ENCODE measurements at places on chromosomes 2 and 18.
A peak's percentile ranks its signal among the peaks of the same experiment; 100 is the strongest.

- DNase-seq, result peak; percentile 22
These were observed 44.8 kb downstream of the REL start for GRCh38 chr2:60925994-60926740.

GRCh38 chr18:73980289-73980979, 167.2 kb downstream of the FBXO15 start:
- DNase-seq, result peak; percentile 20

DNA sequence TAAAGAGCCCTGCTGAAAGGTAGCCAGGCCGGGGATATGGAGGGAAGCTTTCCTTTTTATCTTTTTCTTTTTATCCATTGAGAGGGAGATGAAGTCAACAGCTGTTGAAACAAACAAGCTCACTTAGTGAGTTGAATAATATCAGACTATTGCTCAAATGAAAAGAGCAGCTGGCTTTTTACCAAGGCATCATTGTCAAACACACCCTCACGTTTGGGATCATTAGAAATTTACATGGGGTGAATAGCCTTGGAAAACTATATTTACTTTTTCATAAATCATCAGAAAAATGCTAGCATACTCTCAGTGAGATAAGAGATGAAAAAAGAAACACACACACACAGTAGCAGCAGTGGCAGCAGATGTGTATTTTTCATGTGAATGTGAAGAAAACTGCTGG, 71.5 kb upstream of the HNMT start:
- DNase-seq, result no peak

DNA sequence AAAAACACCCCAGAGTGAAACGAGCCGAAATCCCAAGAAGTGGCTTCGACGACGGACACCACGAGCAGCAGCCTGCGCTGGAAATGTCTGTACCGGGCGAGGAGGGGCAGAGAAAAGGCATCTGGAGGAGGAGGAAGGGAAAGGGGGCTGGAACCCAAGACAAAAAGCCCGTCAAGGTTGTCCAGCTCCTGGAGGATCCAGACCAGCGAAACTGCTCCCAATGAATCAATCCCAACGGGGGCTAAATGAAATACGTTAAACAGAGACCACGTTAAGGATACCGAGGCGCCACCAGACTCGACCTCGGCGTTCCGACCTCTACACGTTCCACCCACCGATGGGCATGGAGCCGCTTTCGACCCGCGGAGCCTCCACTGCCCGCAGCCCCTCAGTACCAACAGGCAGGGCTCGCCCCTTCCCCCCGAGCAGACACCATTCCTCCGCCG, 400 bp downstream of the CCDC88A start:
- DNase-seq, result peak; percentile 45

DNA sequence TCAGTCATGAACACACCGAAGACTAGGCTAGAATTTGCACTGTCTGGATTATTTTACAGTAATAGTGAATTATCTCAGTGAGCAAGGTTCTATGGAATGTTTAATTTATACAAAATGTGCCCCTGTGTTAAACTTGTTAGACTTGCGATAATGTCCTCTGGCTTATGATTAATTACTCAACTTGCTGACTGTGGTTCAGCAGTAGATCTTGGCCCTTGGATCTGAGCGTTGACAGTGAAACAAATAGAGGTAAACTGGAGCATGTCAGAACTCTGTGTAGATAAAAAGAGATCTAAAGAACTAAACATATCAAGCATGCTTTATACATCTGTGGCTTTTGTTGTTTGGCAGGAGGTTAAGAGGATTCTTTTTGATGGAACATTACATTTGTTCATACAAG, 407.6 kb downstream of the DSEL start:
- DNase-seq, result no peak

DNA sequence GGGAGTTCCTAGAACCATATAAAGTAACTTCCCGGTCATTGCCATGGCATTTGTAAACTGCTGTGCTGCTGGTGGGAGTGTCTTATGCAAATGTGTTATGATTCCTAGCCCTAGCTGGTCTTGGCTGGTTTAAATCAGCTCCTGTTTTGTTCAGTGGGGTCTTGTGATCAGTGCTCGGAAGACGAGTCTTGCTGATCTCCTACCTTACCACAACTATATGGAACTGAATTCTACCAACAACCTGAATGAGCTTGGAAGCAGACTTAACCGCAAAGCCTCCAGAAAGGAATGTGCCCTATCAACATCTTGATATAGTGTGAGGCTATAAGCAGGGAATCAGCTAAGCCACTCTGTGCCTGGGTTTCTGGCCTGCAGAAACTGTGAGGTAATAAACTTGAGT, 33.5 kb downstream of the POLE4 start:
- DNase-seq, result peak; percentile 51

DNA sequence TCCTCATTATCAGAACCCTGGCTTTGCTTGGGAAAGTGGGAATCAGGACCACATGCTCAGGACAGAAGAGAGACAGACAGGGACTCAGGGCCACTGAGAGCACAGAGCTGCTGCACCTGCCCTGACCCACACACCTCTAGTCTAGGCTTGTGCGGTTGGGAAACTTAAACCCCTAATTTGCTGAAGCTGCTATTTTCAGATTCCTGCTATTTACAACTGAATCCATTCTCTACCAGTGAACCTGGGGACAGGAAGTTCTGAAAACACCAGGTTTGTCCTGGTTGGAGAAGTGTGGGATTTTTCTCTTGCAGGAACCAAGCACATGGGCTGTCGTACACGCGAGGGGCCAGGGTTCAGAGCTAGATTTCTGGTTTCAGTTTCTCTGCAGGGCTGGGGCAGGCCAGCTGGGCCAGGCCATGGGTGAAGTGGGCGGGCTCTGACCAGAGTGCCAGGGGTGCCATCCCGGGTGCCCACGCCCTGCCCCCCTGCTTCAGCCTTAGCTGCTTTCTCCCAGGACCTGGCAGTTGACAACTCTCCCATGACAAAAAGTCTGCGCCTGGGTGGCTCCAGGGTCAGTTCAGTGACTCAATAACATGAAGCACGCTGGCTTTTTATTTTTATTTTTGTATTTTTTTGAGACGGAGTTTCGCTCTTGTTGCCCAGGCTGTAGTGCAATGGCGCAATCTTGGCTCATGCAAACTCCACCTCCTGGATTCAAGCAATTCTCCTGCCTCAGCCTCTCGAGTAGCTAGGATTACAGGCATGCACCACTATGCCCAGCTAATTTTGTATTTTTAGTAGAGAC, 51.3 kb upstream of the SLC1A4 start:
- no peak for DNase-seq

GRCh38 chr18:45166836-45167551, 448.3 kb upstream of the SLC14A2 start:
- peak; percentile 74 for DNase-seq

DNA sequence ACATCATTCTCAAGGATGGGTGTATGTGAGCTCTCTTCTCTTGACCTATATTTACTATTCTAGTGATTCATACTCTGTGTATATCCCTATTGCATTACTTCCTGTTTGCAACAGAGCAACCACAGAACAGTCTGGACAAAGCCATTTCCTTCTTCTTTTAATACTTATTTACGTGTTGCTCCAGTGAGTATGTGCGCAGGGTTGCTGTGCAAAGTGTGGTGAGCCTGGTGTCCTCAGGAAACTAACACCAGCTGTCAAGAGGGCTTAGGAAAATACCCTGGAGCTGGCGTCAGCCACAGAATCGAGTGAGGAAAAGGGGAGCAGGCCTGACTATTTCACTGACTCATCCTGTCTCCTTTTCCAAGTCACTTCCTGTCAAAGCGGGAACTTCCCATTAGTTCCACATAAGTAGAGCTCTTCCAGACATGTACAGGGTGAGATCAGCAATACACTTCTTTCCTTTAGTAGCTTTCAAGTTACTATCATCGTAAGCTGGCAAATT, 214.1 kb upstream of the COPS8 start:
- peak; percentile 99 for DNase-seq

- peak; percentile 35 for DNase-seq
These were observed 18.0 kb downstream of the ARID5A start for GRCh38 chr2:96554293-96555145.

- DNase-seq, result no peak
These were observed 79.5 kb upstream of the ODC1 start for GRCh38 chr2:10527585-10527984.

DNA sequence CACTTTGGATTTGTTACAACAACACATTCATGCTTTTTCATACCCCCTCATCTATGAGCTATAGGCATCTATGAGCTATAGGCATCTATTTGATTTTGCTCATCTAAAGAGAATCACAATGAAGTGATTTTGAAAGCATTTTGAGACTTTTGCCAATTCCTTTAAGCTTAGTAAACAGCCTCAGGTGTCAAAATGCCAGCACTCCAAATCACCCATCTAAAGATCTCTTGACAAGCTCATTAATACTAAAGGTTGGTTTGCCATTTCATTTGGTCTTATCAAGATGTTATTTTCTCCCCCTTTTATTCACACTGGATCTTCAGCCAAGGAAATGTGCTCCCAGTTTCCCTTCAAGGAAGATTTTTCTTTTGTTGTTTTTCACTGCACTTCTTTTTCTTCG, 110.7 kb upstream of the TLK1 start:
- no peak for DNase-seq

DNA sequence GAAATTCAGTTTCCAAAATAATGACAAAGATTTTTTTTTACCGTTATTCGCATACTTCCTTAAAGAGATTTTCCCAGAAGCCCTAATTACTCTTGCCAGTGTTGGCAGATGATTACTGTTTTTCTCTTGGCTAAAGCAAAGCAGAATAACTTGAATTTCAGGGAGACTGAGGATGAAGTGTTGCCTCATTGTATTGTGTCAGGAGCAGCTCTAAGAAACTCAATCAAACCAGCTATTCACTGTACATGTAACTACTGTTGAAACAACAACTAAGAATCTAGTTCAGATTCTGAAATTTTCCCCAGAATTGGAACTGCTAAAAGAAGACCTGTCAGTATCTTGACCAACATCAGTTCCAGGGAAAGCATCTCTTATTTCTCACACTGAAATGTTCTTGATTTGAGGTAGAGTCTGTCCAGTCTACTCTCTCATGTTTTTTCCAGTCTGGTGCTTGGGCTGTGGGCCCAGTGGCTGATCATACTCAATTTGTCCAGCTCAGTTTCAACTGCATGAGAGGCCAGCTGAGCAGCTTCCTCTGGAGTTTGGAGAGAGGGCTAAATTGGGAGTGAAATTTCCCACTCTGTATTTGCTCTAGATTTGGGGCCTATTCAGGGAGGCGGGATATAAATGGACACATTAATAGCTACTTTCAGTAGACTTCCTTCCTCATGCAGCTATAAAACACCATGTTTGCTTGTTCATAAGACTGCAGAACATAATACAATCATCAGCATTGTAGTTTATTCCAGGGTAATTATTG, 78.5 kb downstream of the PPP1R1C start:
- no peak for DNase-seq

- no peak for DNase-seq
These were observed 187.0 kb downstream of the HAUS1 start for GRCh38 chr18:46291149-46291548.

- no peak for DNase-seq
These were observed 69.5 kb downstream of the MYO5B start for GRCh38 chr18:50125456-50125855.

- peak; percentile 62 for DNase-seq
These were observed 214.9 kb upstream of the TNP1 start for GRCh38 chr2:217074576-217075255.

GRCh38 chr2:159710601-159711180, 1.6 kb upstream of the MARCHF7 start:
- DNase-seq, result peak; percentile 21

GRCh38 chr2:128549094-128549493, 230.4 kb upstream of the HS6ST1 start:
- no peak for DNase-seq

DNA sequence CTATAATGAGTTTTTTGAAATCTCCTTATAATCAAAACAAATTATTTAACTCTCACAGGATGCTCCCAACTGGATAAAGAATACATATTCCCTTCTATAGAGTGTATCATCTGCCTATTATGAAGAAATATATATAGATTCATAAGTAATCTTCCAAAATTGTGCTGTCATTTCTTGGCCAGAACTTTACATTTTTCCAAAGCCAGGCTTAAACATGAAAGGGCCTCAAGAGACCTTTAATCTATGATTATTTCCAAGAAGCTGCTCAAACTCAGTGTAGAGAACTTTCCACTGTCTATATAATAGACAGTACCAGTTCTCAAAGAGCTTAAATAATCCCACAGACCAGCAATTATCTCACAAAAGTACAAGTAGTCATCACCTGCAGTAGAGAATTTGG, 211.0 kb downstream of the AKAIN1 start:
- DNase-seq, result no peak

DNA sequence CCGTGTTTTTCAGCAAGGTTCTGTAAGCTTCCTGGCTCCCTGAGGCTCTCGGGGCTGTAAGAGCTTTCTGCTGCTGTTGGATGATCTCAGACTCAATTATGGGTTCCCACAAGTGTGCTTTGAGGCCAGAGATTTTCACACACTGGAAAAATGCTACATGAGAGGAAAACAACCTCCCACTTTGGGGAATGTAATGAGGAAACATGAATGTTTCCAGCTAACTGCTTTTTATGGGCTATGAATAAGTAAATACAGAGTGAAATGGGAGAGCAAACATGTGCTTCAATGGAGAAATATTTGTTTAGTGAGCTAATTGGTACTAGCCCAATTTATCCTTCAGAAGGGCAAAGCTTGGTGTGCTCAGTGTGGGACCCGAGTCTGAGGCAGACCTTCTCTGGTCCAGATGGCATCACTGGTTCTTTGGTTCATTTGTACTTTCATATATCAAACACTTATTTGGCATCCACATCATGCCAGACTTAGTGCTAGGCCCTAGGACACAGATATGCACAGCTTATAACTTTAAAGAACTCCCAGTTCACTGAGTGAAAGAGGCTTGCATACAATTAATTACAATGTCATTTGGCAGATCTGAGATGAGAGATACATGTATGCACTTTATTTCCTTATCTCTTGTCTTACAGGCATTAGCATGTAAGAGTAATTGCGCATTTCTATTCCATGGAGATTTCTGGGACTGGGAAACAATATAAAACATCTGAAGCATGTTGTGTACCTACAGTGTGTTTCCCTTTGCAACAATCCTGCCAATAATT, 248.8 kb downstream of the RDH14 start:
- DNase-seq, result peak; percentile 69

DNA sequence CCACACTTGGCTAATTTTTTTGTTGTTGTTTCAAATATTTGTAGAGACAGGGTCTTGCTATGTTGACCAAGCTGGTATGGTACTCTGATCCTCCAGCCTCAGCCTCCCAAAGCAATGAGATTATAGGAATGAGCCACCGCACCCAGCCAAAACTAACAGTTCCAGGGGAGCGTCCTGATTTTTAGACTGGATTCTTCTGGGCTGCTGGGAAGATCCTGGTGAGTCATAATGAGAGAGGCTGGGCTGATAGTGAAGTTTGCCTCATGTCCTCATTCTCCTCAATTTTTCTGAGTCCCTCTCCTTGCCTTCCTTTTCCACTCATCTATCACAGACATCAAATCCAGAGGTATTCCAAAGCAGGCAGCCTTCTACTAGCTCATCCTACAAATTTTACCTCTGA, 81.3 kb downstream of the VSNL1 start:
- DNase-seq, result peak; percentile 43

GRCh38 chr2:56008661-56009431, 85.3 kb upstream of the EFEMP1 start:
- DNase-seq, result peak; percentile 57

GRCh38 chr18:46397174-46397573, 259.8 kb downstream of the LOXHD1 start:
- no peak for DNase-seq

- DNase-seq, result no peak
These were observed 9.7 kb downstream of the ITM2C start for GRCh38 chr2:230874456-230874855.

GRCh38 chr2:239685556-239685955, 284.7 kb upstream of the HDAC4 start:
- DNase-seq, result no peak
